RWPE1 (cell line): ENCODE measurements at places on chromosomes 3 and 15.
A peak's percentile ranks its signal among the peaks of the same experiment; 100 is the strongest.

DNA sequence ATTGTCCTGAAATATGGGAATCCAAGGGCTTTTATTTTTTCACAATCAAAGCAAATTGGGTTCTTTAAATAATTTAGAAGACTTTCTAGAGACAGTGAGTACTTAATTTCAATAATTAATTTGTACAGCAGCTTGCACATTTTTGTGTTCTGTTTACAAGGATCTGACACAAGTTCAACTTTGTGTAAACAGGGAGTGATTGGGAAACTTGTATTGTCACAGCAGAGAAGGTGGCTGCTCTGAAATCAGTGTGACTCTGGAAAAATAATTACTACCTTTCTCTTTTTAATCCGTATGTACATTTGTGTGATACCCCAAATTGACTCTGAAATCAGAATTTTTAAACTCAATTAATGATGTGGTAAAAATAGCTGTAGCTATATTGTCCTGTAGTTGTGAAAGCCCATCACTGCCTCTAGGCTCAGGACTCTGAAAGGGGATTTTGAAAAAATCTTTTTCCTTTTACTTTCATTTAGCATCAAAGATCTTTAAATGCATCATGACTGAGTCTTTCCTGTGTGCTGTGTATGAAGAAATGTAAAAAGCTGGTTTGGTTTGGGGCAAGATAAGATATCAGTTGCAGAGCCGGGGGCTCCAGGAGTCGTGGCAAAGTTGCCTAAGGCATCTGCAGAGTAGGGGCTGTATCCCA, 45.1 kb downstream of the MFSD1 start:
- DNase-seq = no peak

GRCh38 chr15:87686841-87687522, 569.6 kb downstream of the NTRK3 start:
- no peak for DNase-seq

DNA sequence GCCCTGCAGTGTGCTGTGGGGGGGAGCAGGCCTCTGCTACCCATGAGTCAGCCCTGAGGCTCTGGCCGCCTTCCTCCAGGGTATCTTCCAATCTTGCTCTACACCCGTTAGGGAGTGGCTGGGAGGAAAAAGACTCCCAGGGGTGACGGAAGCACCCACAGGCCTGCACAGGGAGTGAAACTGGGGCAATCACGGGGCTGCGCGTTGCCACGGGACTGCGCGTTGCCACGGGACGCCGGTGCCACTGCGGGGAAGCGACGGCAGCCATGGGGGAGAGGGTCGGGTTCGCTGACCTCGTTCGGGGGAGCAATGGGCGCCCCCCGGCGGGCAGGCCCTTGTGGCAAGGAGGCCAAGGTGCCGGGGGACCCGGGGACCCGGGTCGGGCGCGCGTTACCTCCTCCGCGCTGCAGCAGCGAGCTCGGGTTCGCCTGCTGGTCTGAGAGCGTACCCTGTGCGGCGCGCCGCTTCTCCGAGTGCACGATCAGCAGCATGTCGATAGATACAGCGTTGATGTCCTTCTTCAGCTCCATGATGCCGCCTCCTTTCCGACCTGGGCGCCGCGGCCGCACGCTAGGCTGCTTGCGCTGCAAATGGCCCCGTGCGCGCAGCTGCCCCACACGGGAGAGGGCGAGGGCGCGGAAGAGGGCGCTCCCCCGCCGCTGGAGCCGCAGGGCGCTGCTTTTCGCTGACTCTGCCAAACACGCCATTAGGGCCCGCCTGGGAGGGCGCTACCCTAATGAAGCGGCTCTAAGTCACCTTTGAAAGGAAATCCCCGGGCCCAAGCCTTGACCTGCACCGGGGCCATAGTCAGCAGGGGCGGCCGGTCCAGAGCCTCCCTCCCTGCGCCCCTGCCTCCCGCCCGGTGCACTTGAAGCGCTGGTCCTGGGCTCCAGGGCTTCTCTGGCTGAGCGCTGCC, at the start of gene KY:
TSS of gene KY (minus strand) at position 592 of the 916 bp plus-strand sequence. CDS start at position 530, 62 bp downstream.
- DNase-seq = no peak

DNA sequence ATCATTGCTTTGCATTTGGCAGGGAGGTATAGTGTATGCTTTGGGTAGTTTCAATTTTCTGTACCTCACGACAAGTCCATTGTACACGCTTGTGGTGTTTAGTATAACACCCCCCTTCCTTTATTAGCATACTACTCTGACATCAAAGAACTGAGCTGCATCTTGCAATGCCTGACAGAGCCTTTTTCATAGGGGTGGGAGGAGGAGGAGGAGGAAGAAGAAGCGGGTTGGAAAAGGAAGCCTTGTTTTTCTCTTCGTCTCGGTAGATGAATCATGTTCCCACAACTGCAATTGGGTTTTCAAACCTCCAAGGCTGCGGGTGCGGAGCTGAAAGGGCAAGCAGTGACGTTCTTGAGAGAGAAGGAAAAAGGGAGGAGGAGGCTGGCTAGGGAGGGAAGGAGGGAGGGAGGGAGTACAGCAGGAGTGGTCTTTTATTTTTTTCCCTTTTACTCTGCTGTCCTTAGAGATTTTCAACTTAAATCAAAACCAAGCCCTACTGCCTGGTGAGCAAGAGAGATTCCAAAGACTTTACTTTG, 175.7 kb downstream of the KLHL25 start:
- DNase-seq = peak; percentile 60

GRCh38 chr3:63244486-63244885, 33.6 kb upstream of the SYNPR start:
- no peak for DNase-seq

DNA sequence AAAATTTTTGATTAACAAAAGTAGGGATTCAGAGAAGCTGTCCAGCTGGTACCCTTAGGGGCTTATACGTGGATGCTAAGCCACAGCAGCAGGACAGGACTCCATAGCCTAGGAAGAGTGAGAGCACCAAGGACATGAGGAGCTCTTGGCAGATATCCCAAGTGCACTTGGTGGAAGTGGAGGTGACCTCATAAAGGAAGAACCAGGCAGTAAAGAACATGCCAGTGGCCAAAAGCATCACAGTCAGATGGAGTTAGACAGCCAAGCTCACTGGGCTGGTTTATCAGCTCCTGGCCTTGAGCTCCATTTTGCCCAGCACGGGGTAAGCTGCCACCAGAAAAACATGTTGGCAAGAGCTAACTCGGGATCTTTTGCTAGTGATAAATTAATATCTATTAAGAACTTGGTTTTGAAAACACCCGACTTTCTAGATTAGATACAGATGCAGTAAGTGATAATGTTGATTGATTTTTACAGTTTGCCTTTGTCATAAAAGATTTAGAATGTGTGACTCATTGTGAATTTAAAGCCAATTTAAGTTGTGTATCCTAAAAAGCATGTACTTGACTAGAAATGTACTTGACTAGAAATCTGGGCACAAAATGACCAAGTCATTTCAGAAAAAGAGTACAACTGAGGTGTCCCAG, 108.0 kb downstream of the CMSS1 start:
- peak; percentile 30 for DNase-seq

DNA sequence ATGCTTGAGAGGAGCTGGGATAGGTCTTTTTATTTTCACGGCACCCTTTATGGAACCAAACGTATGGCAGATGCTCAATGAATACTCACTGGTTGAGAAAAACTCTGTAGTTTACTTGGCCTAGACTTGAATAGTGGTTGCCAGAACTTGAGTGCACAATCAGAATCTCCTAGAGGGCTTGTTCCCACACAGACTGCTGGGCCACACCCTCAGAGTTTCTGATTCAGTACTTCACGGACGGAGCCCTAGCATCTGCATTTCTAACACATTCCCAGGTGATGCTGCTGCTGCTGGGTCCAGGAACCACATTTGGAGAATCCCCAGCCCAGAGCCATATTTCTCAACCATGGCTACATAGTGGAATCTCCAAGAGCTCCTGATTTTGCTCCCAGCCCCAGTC, 24.6 kb downstream of the CA12 start:
- no peak for DNase-seq
